ENCODE measurements at places on chromosomes 4 and X.

DNA sequence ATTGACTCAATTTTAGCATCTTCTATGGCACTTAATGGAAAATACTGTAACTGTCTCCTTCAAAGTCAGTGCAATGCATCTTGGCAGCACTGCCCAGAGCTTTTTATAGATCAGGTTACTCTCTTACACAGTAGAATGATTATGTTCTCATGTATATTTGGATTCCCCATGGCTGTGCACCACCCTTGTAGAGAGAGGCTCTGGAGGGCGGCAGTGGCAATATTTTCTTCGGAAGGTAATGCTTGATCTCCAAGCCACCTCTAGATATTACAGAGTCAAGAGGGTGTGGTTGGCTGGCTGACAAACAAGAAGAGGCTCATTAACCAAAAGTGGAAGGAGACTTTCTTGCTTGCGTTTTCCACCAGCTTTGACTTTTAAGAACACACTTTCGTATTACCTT lies 72.8 kb upstream of the ARSJ start:
- no peak for DNase-seq

DNA sequence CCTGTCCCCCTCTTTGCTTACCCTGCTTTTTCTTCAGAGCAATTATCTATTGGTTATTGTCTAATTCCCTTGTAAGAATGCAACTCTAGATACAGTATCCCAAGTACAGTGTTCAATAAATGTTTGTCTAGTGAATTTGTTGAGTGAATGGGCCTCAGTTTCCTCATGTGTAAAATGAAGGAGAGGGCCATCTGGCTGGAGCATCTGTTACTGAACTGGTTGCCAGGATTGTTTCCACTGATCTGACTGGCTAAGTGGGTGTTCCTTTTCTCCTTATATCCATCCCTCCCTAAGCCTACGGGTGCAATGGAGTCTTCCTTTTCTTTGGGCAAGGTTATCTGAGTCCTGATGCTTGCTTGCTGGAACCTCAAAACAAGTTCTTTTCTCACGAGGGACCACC lies 185.2 kb upstream of the RPS6KA3 start:
- DNase-seq, result no peak

- DNase-seq, result no peak
These were observed 2.7 kb downstream of the BCOR start for GRCh38 chrX:40094900-40095582.

- DNase-seq, result no peak
These were observed 6.5 kb upstream of the PSAPL1 start for GRCh38 chr4:7441201-7441600.

- DNase-seq, result no peak
These were observed 76.1 kb downstream of the KLHL8 start for GRCh38 chr4:87144356-87144755.

- no peak for DNase-seq
These were observed 63.1 kb upstream of the CITED1 start for GRCh38 chrX:72368796-72369195.

DNA sequence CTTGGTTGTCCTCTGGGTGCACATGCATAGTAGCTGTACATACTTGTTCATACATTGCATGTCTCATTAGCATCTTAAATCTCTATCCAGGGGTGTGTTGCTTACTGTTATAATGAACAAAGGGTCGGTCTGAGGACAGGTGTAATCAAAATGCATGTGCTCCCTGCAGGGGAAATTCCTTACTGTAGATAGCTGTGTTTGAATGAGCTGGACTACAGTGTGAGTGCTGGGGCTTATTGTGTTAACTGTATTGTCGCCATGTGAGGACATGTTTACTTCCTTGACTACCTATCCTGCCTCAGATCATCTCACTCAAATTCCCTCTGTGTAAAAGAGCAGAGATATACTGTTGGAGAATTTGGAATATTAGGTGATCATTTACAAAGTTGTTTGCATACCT lies 98.7 kb downstream of the KLHL34 start:
- no peak for DNase-seq

DNA sequence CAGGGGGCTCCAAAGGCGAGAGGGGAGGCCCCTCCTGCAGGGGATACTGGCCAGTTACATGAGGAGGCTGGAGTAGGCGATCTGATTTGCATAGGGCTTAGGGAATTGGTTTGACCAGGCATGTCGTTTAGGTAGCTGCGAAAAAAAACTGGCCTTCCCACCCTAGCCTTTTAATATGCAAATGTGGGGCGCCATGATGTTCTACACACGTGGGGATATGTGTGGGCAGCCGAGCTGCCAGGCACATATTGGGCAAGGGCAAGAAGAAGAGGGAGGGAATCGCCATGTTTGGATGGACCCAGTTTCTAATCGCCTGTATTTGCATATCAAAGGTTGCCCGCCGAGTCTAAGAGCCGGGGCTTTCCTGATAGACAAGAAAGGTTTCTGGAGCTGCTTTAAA lies 121.3 kb downstream of the PRKX start:
- no peak for DNase-seq

DNA sequence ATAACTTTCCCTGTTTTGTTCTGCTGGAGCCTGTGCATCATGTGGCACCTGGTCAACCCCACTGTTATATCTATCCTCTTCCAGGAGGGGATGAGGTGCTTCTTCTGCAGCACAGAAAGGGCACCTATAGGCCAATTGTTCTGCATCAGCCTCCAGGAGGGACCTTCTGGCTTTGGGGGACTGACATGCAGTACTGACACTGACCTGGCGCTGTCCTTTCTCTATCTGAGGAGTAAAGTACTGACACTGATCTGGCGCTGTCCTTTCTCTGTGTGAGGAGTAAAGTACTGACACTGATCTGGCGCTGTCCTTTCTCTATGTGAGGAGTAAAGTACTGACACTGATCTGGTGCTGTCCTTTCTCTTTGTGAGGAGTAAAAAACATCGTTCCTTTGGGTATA lies 498.4 kb downstream of the PACRGL start:
- DNase-seq, result no peak

GRCh38 chr4:89836031-89836745 lies 773 bp downstream of the SNCA start:
- no peak for DNase-seq

- no peak for DNase-seq
These were observed 64.7 kb upstream of the PLAC8 start for GRCh38 chr4:83179205-83179604.

DNA sequence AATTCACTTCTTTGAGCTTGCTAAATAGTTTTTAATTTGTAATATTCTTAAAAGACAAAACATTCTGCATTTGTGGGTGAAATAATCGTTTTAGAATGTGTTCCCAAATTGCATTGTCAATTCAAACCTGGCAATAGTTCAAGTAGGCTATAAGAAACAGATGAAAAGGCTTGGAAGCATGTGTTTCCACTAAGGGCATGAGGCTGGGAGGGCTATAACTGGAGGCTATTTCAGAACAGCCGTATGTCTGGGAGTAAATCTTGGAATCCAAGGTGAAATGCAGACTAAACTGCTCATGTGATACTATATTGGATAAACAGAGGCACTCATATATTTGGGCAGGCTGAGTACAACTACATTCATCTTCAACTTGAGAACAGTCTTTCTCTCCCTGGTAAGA lies 117.4 kb upstream of the GRPR start:
- DNase-seq, result no peak

GRCh38 chr4:109077505-109077904 lies 225.0 kb downstream of the COL25A1 start:
- DNase-seq, result no peak

- DNase-seq, result no peak
These were observed 144.2 kb upstream of the RAPGEF2 start for GRCh38 chr4:158958489-158959270.

- peak; percentile 4 for DNase-seq
These were observed 47.9 kb downstream of the COX18 start for GRCh38 chr4:73021634-73022033.

DNA sequence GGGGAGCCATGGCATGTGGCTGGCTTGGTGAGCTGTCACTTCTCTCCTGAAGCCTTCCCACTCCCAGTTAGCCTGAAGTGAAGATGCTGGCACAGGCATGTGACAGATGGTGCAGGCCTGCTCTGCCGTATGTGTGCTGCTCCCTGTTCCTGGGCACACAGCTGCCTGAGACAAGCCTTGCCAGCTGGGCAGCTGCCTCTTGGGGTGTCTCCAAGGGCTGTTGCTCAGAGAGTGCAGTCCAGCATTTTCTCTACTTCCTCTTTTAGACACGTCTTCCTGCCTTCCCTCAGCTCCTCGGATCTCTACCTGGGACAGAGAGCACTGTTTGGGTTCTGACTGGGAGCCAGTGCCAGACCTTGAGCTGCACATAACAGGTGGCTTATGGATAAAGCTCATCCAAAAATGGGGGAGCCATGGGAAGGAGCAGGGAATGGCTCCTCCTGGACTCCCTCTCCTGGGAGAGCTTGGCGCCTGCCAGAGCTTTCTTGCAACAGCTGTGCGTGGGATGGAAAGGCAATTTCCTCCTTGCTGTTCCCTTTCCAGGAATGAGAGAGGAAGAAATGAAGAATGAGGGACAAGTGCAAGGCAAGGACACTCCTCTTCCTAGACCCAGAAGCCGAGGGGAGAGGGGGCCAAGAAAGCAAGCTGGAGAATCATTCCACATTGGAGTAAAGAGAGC lies 132.9 kb downstream of the MSL3 start:
- peak; percentile 31 for DNase-seq

GRCh38 chr4:28744066-28744465 lies 1883.4 kb downstream of the STIM2 start:
- no peak for DNase-seq

GRCh38 chrX:43018031-43018430 lies 240.1 kb upstream of the PPP1R2C start:
- no peak for DNase-seq

- DNase-seq, result no peak
These were observed 22.8 kb downstream of the MSN start for GRCh38 chrX:65690057-65690855.

DNA sequence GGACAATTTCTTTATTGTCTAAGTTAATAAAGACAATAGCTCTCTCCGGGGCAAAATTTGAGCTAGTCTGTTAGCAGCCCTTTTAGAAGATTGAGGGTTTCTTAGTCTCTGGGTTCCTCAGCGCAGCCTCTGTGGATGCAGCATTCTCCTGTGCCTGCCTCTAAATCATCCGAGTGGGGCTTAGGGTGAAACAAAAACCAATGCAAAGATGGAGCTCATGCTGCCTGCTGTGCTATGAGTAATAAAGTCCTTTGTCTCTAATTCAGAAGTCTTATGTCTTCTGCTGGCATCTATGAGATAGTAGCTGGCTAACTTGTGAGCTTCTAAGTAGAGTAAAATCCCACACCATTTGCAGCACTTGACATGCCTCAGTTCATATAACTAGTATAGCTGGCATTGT lies 67.9 kb downstream of the ANKRD50 start:
- DNase-seq, result no peak

GRCh38 chr4:58261526-58261925 lies 1151.3 kb upstream of the IGFBP7 start:
- no peak for DNase-seq

GRCh38 chr4:133263104-133263503 lies 114.0 kb downstream of the PCDH10 start:
- no peak for DNase-seq

GRCh38 chr4:75189711-75190335 lies 256.9 kb downstream of the PARM1 start:
- DNase-seq, result no peak

- DNase-seq, result no peak
These were observed 677.4 kb upstream of the NDST4 start for GRCh38 chr4:115790812-115791211.

- no peak for DNase-seq
These were observed 198.0 kb upstream of the EPHA5 start for GRCh38 chr4:65868096-65868824.

DNA sequence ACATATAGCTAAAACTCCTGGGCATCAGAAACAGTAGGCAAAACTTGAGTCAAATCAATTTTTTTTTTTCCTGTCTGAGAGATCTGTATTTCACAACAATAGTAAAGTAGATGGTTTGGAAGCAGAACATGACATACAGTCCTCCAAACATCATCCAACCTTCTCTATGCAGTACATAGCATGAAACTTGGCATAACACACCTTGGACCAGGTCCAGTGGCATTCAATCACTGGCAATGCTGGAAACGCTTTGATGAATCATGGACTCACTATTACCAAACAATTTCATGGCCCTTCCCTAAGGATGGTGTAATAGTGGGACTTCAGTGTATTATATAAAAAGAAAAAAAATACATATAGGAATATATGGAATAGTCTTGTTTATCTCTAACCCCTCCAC lies 154.6 kb downstream of the FMR1NB start:
- no peak for DNase-seq
